NCI-H510A (cell line): ENCODE measurements at places on chromosomes 11 and 22.

GRCh38 chr22:49147617-49148175, 680.0 kb downstream of the BRD1 start:
- no peak for DNase-seq

GRCh38 chr11:116379185-116379828, 393.5 kb downstream of the BUD13 start:
- no peak for DNase-seq

DNA sequence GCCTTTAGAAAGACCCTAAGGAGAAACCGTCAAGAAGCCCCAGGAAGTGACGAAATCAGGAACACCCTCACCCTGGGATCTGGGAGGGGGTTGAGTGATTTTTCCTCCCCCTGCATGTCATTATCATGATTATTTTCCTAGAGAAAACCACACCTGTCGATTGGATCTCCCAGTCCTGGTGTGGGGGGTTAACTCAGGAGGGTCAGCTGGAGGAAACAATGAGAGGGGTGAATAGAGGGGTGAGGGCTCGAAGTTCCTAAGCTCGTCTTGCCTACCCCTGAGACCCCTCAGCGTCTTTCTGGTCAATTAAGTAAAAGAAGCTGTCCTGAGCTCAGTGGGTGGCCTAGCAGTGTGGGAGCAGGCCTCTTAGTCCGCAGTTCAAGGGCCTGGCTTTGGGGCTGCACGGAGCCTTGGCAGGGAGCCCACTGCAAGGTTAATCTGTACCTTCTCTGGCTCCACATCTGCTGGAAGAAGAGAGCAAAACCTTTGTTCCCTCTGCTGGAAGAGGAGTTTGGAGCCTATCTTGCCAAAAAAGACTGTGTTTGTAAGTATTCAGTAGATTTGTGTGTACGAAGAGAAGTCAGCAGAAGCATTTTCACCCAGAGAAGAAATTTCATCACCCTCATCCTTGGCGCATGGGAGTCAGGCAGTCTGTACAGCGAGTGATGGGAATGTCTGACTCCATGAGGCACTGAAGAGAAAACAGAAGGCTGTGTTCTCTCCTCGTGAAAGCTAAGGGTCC, 34.2 kb upstream of the FTH1 start:
- no peak for DNase-seq

- DNase-seq: peak; percentile 14
These were observed 222.6 kb upstream of the CCDC90B start for GRCh38 chr11:83508804-83509203.

- no peak for DNase-seq
These were observed 108.2 kb downstream of the CYP2R1 start for GRCh38 chr11:14783788-14784187.

GRCh38 chr11:119134389-119134978, 13.1 kb downstream of the HINFP start:
- no peak for DNase-seq

- DNase-seq: peak; percentile 29
These were observed 9.0 kb downstream of the SYN3 start for GRCh38 chr22:33049119-33049729.

DNA sequence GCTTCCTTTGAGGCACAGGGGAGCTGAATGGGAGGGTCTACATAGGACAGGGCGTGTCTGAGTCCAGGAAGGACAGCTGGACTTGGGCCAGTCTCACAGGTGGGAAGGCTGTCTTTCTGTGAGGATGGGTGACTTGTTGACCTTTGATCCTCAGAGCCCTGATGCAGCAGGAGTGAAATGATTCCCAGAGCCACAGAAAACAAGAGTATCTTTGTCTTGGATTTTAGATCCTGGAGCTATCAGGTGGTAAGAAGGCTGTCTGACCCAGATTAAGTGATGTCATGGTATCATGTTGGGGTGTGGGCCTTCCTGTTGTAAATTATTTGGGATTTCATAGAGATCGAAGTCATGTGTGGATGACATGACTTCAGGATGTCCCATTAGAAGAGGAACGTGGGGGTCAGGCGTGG, 15.0 kb downstream of the PTPRJ start:
- no peak for DNase-seq

DNA sequence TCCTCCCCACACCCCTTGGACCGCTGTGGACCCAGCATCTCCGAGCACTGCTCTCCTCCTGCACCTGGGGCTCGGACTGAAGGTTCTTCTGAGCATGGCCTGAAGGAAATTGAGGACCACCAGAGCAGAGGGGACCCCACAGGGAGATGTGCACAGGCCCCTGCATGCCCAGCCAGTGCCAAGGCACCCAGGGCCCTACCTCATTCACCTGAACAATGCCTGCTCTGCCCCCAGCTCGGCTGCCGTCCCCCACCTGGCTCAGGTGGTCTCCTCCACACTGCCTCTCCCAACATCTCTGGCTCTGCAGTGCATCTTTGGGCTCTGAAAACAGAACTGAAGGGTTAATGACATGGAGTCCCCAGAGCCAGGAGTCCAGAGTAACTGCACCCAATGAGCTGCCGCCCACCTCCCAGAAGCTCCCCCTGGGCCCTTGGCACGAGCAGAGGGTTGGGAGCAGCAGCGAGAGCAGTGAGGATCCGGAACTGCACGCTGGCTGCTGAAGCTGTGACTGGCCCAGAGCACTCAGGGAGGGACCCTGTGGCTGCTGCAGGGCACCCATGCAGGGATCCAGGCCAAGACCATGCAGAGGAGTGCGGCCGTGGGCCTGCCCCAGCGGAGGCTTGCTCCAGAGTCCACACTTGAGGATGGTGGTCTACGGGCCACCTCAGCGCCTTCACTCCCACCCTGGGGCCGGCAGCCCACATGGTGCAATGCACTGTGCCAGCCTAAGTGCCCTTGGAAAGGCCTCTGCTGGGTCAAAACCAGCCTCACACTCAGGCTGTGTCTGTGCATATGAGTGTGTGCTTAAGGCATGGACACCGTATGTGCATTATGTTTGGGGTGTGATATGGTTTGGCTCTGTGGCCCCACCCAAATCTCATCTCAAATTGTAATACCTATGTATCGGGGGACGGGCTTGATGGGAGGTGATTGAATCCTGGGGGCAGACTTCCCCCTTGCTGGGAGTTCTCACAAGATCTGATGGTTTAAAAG, 686.1 kb downstream of the TBC1D22A start:
- no peak for DNase-seq

- DNase-seq: no peak
These were observed 4.9 kb upstream of the CNTN5 start for GRCh38 chr11:99015634-99016454.

DNA sequence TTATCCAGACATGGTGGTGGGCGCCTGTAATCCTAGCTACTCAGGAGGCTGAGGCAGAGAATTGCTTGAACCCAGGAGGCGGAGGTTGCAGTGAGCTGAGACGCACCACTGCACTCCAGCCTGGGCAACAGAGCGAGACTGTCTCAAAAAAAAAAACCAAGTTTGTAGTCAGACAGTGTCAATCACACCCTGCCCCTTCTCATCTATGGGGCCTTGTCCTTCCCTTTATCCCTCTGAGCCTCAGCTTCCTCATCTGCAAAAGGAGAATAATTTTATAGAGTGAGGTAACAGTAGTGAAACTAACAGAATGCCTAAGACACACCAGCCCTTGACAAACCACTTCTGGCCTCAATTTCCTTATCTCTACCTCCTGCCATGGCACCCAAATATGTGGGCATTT, 10.7 kb downstream of the BCL9L start:
- DNase-seq: no peak

GRCh38 chr11:36441610-36442208, 68.4 kb downstream of the TRAF6 start:
- no peak for DNase-seq

GRCh38 chr11:129747071-129747470, 68.6 kb upstream of the TMEM45B start:
- no peak for DNase-seq

GRCh38 chr11:111362887-111363411, 16.1 kb downstream of the POU2AF1 start:
- no peak for DNase-seq

DNA sequence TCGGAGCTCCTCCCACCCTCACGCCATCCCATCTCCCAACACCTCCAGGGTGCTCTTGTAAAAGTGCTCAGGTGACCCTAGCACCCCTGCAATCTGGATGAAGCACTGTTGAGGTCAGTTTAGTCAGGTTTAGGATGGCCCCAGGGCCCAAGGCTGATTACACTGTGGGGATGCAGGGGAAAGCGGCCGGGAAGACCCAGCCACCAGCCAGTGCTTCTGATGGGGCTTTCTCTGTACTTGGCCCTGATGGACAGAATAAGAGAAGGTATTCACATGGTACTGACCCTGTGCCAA, 28.7 kb downstream of the TPBGL start:
- no peak for DNase-seq

GRCh38 chr22:28896611-28897010, 13.2 kb downstream of the ZNRF3 start:
- no peak for DNase-seq
